ENCODE measurements at places on chromosomes 4 and X.
A peak's percentile ranks its signal among the peaks of the same experiment; 100 is the strongest.

DNA sequence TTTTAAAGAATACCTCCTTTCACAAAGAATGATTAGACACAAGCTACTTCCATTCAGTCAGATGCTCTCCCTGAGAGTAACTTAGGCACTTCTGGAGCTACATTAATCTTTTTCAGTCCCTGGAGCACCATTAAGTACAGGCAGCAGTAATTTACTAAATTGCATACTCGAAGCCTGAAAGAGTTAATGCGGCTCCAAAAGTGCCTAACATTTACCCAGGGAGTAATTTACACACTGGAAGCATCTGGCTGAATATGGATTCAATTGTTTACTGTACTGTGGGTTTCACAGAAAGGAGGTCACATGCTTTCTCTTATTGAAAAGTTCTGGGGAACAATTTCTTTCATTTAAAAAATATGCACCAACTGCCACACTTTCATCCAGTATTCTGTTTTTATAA lies 260.8 kb upstream of the TENM3 start:
- DNase-seq: no peak

GRCh38 chrX:40282946-40283660 lies 185.3 kb upstream of the BCOR start:
- DNase-seq: peak; percentile 6

- no peak for DNase-seq
These were observed 25.0 kb downstream of the MEPE start for GRCh38 chr4:87857789-87858188.

- peak; percentile 96 for DNase-seq
These were observed 94.5 kb downstream of the ANXA3 start for GRCh38 chr4:78645853-78646757.

DNA sequence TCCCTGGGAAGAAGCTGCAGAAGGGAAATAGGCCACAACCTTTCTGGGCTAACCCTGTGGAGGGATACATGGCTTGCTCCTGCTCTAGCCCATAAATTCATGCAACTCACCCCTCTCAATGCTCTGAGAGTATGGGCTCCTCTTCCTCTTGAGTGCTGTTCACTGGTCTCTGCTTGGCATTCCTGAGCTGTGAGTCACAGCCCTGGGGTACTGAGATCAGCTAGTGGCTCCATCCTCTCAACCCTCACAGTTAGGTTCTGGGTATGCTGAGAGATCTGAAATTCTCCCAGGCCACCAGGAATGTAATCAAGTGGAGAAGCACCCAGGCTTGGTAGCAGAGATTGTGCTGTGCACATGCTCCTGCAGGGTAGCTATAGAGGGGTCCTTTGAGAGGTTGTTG lies 60.6 kb upstream of the SPANXN2 start:
- no peak for DNase-seq

DNA sequence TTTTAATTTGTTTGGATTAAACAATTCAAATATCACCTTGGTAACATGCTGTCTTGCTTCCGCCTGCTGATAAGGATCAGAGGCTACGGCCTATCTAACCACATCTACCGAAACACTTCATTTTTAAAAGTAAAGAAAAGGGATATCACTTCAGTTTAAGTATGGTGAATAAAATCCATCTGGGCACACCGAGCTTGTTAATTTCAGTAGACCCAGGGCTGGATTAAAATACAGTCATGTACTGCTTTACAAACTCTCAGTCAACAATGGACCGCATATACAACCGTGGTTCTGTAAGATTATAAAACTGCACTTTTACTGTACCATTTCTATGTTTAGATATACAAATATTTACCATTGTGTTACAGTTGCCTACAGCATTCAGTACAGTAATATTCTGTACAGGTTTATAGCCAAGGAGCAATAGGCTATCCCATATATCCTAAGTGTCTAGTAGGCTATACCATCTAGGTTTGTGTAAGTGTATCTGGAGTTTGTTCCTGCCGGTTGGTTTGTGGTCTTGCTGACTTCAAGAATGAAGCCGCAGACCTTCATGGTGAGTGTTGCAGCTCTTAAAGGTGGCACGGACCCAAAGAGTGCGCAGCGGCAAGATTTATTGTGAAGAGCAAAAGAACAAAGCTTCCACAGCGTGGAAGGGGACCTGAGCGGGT lies 40.0 kb downstream of the SEPTIN11 start:
- DNase-seq: no peak

- peak; percentile 62 for DNase-seq
These were observed at the start of gene SLC25A4 for GRCh38 chr4:185142912-185143600. Gene SLC25A4, plus strand, starts transcription at chr4:185143266. Its CDS starts 107 bp downstream, at chr4:185143373.

GRCh38 chr4:110793890-110794554 lies 171.1 kb upstream of the PITX2 start:
- no peak for DNase-seq

- no peak for DNase-seq
These were observed 2.0 kb downstream of the TNMD start for GRCh38 chrX:100586747-100587146.

GRCh38 chr4:92451782-92452181 lies 148.0 kb downstream of the GRID2 start:
- DNase-seq: no peak

DNA sequence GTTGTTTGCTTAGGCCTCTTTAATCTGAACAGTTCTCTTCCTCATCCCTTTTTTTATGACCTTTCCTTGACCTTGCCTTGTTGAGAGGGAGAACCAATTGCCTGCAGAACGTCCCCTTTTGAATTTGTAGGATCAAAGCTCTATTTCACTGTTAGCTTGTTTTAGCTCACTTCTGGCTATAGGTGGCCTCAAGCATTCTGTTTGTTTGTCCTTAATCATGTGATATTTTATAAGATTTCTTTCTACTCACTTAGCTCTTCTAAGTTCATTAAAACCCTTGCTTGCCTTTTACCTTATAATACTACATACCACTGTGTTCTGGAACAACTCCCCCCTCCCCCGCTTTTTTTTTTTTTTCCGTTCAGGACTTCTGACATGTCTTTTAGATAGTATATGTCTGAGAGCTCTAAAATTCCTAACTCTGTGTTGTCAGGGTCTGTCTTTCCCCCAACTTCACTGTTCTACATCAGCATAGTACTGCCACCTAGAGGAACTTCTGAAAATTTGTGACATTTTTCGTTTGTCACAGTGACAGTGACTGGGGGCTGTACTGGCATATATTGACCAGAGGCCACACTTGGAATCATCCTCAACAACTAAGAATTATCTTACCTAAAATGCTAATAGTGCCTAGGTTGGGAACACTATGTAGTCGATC lies 128.5 kb downstream of the LARP7 start:
- peak; percentile 18 for DNase-seq

DNA sequence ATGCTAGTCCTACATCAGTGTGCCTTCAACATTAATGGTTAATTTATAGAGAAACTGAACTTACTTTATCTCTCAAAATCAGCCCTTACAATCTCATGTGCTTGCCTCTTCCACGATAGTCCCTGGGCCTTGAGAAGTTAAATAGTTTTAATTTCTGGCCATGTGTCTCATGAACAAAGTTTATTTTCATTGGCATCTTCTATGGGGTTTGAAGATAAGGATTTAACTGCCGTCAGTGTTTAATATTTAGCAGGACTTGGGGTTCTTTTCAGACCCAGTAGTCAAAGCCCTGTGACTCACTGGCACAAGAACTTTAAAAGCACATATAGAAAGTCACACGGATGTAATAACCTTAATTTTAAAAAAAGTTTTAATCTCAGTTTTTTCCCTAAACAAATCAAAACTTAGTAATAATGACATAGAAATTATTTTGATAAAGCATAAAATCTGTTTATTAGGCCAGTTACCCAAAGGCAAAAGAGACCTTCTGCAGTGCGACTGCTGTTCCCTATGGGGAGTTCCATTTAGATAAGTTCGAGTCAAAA lies 10.1 kb upstream of the MPP1 start:
- peak; percentile 86 for DNase-seq

- DNase-seq: peak; percentile 93
These were observed 15.7 kb upstream of the DUSP21 start for GRCh38 chrX:44828008-44828605.

DNA sequence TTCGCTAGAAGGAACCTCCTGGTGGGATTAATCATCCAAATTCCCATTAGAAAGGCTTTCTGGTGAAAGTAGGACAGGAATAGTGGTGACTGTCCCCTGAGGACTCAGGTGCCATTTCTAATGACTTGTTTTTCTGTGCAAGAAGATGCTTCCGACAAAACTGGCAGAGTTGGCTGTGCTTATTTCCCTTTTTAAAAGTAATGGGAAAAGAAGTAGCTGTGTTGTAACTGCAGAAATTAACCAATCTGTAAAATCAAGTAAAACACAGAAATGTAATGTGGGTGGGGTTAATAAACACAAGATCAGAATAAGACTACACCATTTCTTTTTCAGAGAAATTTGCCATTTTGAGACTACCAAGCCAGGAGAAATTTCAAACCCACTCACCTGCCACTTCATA lies 55.0 kb upstream of the FAM9B start:
- no peak for DNase-seq

DNA sequence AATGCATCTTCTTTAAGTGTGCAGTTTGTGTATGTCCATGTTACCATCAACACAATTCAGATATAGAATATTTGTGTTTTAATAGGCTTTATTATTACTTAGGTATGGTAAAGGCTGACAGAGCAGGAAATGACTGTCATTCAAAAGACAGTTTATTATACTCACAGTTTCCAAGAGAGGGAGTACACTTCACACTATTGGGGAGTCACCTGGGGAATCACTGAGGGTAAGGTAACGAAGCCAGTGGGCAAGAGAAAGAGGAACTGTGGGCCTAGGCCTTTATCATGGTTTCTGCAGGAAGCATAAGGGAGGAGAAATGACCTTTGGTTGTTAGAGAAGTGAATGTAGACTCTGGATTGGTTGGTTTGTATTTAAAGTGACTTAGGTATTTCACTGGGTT lies 235.1 kb upstream of the HCCS start:
- no peak for DNase-seq

GRCh38 chr4:155479835-155480234 lies 103.1 kb upstream of the MAP9 start:
- no peak for DNase-seq

- DNase-seq: peak; percentile 34
These were observed 3.7 kb upstream of the BEX4 start for GRCh38 chrX:103211012-103211715.

GRCh38 chr4:19807505-19807904 lies 444.2 kb upstream of the SLIT2 start:
- DNase-seq: peak; percentile 53

DNA sequence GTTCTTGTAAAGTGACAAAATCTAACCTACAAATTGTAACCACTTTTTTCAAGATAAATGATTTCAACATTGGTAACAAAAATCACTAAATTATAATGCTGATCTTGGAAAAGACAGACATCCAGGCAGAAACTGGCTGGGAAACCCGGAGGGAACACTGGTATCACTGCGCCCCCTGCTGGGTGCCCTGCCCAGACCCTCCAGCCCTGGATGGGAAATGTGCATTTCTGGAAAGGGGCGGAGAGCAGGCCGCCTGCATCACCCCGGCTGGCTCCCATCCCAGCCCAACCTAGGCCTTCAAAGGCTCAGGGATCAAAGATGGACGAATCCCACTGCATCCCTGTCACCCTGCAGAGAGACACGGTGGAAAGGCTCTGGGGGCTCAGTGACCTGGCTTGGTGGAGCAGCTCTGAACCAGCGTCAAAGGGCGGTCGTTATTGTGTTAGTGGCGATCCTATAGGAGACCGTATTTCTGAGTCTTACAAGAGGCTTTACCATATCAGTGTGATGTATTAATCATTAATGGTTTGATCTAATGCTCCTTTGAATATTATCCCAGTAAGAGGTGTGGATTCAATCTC lies 37.3 kb downstream of the ACOX3 start:
- DNase-seq: peak; percentile 77

DNA sequence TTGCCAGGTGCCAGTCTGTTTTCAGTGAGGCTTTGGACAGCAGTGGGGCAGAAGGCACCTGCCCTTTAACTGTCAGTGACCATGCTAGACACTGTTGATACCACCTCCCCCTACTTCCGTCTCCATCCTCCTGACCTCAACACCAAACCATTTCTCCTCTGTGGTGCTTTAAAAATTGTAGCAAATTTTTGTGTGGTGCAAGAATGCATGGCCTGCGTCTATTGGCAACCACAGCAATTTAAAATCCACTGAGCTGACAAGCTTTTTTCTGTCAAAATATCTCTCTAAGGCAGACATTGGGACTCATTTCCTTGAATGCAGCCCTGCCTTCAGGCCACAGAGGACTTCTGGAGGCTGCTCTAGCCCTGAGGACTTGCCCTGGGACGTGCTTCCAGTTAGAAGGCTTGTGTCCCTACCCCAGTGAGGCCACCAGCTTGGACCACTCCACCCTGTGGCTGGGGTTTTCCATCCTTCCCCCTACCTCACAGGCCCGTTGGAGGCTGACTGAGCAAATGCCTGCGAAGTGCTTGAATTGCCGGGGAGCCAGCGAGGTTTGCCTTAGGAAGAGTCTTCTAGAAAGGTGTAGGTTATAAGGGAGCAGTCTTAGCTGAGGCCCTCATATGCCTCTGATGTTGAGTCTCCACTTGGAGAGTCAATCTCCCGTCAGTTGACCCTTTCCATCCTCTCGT lies 6.9 kb downstream of the PRRG3 start:
- DNase-seq: no peak

DNA sequence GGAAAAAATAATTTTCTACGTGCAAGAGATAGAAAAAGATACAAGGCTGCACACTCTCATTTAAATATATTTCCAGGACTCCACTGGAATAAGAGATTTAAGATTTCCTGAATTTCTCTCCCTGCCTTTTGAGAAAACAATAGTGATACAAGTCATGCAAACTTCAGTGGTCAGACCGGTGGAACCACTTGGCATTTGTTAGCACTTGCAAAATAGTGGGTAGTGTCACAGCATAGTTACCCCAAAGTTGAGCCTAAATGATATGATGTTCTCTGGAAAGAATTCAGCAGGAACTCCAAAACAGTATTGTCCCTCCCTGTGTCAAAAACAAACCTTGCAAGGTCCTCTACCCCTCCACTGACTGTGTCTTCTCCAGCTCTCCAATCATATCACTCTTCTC lies 102.3 kb downstream of the ANKRD50 start:
- no peak for DNase-seq

DNA sequence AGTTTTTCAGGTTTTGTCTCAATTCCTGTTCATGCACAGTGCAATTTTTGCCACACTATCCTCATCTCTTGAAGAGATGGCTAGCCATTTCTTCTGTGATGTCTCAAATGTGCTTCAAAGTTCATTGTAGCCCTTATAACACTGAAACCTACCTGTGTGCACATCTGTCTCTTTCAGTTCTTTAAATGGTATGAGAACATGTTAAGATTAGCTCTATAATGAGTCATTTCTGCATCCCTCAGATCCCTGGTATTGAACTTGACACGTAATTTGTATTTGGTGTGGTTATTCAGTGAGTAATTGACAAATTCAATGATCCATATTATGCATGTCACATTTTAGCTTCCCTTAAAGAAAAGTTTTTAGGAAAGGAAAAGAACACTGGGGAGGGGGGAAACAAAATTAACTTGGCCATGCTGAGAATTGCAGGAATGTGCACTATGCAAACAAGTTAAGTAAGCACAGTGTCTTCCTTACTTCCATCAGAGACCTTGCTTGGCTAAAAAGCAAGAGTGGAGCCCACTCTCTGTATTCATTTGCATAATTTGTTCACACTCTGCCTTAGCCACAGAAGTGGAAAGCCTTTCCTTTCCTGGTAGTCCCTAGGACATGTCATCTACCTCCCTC lies 659.8 kb upstream of the MAGEB2 start:
- DNase-seq: no peak

- peak; percentile 63 for DNase-seq
These were observed 48.3 kb downstream of the SEL1L3 start for GRCh38 chr4:25814301-25815136.

GRCh38 chrX:9493936-9494335 lies 29.1 kb downstream of the TBL1X start:
- DNase-seq: no peak

GRCh38 chrX:134161162-134161561 lies 75.8 kb upstream of the CCDC160 start:
- DNase-seq: no peak

- peak; percentile 56 for DNase-seq
These were observed 226.7 kb downstream of the PALLD start for GRCh38 chr4:168723569-168723968.

All from IMR-90 (cell line).